ENCODE measurements at places on chromosomes 2 and 18.

GRCh38 chr18:72843743-72844142 is 24.0 kb downstream of the NETO1 start:
- no peak for DNase-seq

GRCh38 chr2:190535586-190535985 is 1.1 kb upstream of the NEMP2 start:
- no peak for DNase-seq

- no peak for DNase-seq
Measured at GRCh38 chr2:164933671-164934189, 21.6 kb downstream of the SLC38A11 start.

DNA sequence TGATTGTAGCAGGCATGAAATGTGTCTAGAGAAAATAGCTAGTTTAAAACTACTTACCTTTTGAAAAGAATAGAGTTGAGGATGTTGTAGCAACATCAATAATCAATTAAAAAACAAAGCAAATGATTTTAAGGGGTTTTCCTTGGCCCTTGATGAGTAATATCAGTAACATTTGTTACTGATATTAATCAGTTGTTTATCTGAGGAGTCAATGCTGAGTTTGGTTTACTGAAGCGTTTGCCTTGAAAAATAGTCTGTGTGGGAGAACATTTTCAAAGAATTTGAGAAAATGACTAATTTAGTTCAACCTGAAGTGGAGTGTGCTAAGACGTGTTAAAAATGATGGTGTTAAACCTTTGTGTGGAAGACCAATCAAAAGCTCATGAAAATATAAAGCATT is 9.3 kb downstream of the PTH2R start:
- DNase-seq, result no peak

DNA sequence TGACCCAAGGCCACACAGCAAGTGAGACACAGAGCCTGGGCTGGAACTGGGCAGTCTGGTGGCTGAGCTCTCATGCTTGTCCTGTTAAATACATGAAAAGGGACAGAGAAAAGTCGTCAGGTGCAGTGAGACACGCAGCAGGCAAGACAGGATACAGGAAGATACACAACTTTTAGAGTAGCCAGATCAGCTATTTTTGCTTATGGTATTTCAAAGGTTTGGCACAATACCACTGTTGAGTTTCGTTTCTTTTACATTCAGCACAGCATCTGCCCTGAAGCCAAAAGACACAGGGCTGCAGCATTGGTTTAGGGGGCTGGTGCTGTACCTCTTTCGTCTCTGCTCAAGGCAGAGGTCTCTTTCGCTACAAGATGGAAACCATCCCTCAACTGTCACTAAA is 14.0 kb downstream of the FHL2 start:
- DNase-seq, result no peak

DNA sequence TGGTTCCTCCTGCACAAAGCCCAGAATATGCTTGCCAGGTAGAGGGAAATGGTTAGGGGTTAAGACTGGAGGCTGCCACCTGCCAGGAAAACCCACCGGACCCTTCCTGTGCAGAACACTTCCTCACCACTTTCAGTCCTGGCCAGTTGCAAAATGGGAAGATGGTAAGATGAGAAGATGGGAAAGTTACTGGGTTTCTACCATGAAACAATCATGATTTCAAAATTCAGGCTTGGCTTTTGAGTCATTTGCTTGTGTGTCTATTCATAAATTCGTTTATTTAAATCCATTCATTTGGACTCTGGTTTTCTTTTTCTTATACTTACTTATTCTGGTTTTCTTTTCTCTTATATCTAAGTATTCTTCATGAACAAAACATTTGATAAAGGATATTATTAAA is 7.2 kb downstream of the BMP10 start:
- DNase-seq, result no peak

- no peak for DNase-seq
Measured at GRCh38 chr18:46706968-46707367, 49.9 kb downstream of the ST8SIA5 start.

DNA sequence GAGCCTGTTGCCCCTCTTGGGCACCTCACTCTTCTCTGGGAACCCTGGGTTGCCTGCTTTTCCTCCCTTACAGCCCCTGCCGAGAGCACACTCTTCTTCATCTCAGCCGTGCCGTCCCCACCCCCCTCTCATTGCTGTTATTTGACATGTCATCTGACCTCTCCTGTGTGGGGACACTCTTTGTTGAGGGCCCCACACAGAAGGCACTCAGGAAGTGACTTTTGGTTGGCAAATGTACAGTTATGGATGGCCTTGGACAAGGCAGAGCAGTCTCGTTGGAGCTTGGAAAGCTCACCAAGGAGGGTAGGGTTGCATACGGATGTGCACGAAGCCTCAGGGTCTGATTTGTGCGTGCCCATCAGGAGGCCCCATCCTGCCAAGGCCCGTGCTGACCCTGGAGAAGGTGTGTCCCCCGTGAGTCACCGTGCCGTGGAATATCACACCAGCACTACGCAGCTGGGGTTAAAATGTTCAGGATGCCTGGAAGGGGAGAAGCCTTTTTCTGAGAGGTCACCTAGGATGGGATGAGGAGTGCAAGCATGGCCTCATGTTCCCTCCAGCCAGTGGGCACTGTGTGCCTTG is 93.9 kb downstream of the CTIF start:
- DNase-seq, result no peak

DNA sequence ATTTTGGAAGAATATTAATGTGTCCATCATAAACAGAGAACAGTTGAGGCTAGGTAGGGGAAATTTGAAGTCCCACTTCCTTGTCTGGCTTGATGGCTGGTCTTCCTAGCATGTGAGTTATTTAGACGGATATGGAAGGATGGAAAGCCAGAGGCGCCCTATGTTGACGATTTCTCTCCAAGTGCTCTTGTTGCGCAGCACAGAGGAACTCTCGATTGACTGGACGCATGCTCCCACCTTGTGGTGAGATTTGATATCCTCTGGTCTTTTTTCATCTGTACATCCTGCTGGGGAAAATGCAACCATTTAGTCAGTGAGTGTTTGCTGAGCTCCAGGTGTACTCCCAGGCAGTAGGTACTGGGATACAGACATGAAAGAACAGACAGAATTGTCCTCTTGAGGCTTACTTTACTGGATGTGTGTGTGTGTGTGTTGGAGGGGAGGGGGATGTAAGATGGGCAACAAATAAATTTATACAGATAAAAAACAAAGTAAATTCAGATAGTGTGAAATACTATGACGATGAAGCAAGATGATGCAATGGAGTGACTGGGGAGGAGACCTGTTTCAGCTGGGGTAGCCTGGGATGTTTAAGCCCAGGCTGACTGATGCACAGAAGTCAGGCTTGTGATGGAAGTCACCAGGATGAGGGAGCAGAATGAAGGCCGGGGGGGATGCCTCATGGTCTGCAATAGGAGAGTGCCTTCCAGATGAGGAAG is 137.2 kb downstream of the TRIM43 start:
- peak; percentile 63 for DNase-seq

DNA sequence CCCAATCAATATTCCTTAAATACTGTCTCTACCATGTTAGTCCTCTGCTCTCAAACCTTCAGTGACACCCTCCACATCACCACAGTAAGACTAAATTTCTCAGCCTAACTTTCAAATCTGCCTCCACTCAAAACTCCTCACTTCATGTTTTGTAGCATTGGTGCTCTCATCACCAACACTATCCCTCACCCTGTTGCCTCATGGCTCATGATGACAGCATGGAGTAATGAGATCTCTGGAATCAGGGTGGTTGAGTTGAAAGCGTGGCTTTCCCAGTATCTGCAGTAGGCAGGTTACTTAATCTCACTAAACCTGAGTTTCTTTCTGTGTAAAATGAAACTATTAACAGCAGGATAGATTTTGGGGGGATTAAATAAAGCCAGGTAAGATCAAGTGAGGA is 621.4 kb downstream of the NYAP2 start:
- no peak for DNase-seq
